ENCODE measurements at places on chromosomes 7 and 10. TPM values are rescaled to one million over a fixed set of nuclear protein-coding genes. Genes with fewer than 3 reads are reported as not detected.

- DNase-seq, result no peak
- no peak overlapping the region for H3K27ac ChIP-seq
- H3K4me1 ChIP-seq, result peaks cover 42% of the 10 kb centered on the region
- H3K36me3 ChIP-seq, result peaks cover 26% of the 10 kb centered on the region
- H3K4me3 ChIP-seq, result no peak overlapping the region
- no peaks in the 10 kb centered on the region for H3K27me3 ChIP-seq
These were observed 27.8 kb downstream of the BPGM start for GRCh38 chr7:134674424-134674823.

DNA sequence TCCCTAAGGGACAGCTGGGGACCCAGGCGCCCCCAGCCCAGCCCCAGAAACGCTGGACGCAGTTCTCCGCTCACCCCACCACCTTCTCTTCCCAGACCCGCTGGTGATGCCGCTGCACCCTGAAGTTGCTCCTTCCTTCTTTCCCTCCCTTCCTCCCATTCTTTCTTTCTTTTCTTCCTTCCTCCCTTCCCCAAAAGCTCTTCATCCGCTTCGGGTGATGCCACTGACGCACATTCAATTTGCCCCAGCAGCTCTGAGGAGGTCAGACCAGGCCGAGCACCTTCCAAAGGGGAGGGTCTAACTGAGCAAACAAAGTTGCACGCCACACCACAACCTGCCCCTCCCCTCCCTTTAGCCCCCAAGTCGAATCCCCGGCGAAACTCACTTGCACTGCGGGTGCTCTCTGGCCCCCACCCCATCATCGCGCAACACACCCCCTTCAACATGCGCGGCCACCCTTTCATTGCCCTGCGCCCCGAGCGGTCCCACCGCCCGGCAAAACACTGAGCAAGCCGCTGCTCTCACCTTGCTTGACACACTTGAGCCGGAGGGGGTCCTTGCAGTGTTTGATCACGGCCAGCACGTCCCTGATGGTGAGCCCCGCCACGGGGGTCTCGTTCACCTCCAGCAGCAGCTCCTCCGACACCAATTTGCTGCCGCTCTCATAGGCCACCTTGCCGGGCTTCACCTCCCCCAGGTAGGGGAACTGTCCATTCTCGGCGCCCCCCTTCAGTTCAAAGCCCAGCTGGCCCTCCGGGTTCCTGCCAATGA is 787 bp downstream of the MAGI2 start:
- peak overlapping the region; percentile 81 for H3K4me3 ChIP-seq
- H3K36me3 ChIP-seq, result peaks cover 1% of the 10 kb centered on the region
- DNase-seq, result peak; percentile 4
- H3K27ac ChIP-seq, result peak overlapping the region; percentile 72
- H3K27me3 ChIP-seq, result peaks cover 61% of the 10 kb centered on the region
- peaks cover 22% of the 10 kb centered on the region for H3K4me1 ChIP-seq

DNA sequence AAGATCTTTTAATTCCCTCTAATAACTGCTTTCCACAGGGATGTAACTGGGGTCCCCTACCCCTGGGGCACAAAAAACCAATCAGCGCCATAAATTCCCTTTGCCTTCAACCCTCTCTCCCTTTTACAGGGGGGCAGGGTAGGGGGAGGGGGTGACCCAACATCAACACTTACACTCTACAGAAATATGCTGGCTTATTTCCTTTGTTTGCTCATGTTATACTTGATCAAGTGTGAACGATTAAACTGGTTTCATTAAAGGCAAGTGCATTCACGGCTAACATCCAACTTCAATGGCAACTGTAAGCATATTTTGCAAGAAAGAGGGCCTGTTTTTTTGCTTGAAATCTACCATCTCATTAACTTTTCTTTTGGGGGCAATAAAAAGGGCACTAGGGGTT is 2.9 kb downstream of the CTBP2 start:
- peaks cover 76% of the 10 kb centered on the region for H3K27me3 ChIP-seq
- no peaks in the 10 kb centered on the region for H3K36me3 ChIP-seq
- no peak overlapping the region for H3K4me3 ChIP-seq
- H3K4me1 ChIP-seq, result no peaks in the 10 kb centered on the region

DNA sequence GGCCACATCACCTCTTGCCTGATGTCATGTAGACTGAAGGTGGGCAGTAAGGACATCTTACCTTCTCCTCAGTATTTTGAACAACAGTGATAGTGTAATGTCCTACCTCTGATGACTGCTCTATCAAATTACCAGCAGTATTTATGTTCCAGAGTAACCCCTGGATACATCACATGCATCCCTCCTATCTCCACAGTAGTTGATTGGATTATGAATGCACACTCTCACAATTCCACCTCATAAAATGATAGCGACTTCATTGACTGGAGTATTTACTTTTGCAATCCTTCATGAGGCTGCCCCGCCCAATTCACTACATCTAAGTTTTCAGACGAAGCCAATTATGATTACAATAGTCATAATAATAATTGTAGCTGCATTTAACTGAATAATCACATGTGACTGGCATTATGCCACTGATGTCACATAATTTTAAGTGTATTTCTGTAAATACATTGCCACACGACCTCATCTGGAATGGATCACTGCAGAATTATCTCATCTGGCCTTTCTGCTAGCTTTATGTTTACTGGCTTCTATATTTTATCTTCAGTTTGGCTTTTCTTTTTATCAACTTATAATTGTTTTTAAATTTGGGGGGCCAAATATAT is 268.9 kb downstream of the SLC25A13 start:
- no peak overlapping the region for H3K27ac ChIP-seq
- H3K4me1 ChIP-seq, result no peaks in the 10 kb centered on the region
- H3K4me3 ChIP-seq, result no peak overlapping the region
- H3K27me3 ChIP-seq, result peaks cover 22% of the 10 kb centered on the region
- H3K36me3 ChIP-seq, result no peaks in the 10 kb centered on the region

DNA sequence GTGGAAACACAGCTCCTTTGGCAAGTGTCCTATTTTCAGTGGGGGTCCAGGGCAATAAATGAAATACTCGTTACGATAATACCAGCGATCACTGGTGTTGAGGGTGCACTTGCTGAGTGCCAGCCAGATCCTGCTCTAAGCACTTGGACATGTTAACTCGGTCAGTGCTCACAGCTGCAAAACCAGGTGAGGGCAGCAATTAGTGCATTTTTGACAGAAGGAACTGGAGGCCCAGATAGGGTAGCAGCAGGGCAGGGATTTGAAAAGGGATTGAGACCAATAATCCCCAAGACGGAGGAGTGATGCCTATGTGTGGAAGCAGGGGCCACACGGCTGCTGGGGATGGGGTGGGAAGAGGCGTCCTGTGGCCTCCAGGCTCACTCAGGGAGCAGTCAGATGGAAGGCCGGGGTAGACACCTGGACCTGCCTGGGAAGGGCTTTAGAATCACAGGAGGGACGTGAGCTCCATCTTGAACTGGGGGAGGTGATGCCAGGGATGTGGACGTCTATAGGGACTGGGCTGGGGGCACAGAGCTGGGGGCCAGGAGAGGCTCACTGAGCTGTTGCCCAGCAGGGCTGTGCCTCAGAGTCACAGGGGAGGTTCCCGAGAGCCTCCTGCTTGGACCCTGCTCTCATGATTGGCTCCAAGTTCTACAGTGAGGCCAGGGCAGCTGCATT is 14.3 kb downstream of the PTPRE start:
- no peaks in the 10 kb centered on the region for H3K27me3 ChIP-seq
- no peak for DNase-seq
- H3K4me3 ChIP-seq, result no peak overlapping the region
- peaks cover 9% of the 10 kb centered on the region for H3K4me1 ChIP-seq

GRCh38 chr7:2283074-2283473 is 31.2 kb downstream of the SNX8 start:
- no peak overlapping the region for H3K4me3 ChIP-seq
- H3K27me3 ChIP-seq, result no peaks in the 10 kb centered on the region
- H3K4me1 ChIP-seq, result peaks cover 9% of the 10 kb centered on the region
- no peaks in the 10 kb centered on the region for H3K36me3 ChIP-seq
- no peak overlapping the region for H3K27ac ChIP-seq

Gene FXYD4
- not detected for total RNA-seq

Gene NME8
- not detected for total RNA-seq

Gene TUBB8
- not detected for total RNA-seq

Gene SLC26A5
- not detected for total RNA-seq
